ENCODE measurements at places on chromosomes 11 and 22.

- DNase-seq = no peak
These were observed 3.7 kb downstream of the SHANK2 start for GRCh38 chr11:71248656-71249055.

- DNase-seq = no peak
These were observed 126.4 kb upstream of the KIRREL3 start for GRCh38 chr11:127126986-127127385.

- DNase-seq = no peak
These were observed at the start of gene TTLL8 for GRCh38 chr22:50058061-50058905. Gene TTLL8 (minus strand): TSS chr22:50058298.

GRCh38 chr11:101477926-101478325 lies 105.9 kb downstream of the TRPC6 start:
- DNase-seq = no peak

- no peak for DNase-seq
These were observed 92.9 kb downstream of the SLC17A6 start for GRCh38 chr11:22431106-22431505.

GRCh38 chr11:108392353-108392752 lies 75.0 kb downstream of the C11orf65 start:
- DNase-seq = no peak

- DNase-seq = no peak
These were observed 213.4 kb upstream of the SYN3 start for GRCh38 chr22:33271390-33272161.

Measured in NCI-H345 (cell line).